ENCODE measurements at places on chromosomes 3 and 15.

- no peak for DNase-seq
These were observed 27.8 kb downstream of the FNDC3B start for GRCh38 chr3:172066880-172067796.

GRCh38 chr15:22930782-22931484 lies 49.2 kb downstream of the CYFIP1 start:
- DNase-seq, result no peak

GRCh38 chr3:192130534-192131132 lies 596.7 kb downstream of the FGF12 start:
- no peak for DNase-seq

DNA sequence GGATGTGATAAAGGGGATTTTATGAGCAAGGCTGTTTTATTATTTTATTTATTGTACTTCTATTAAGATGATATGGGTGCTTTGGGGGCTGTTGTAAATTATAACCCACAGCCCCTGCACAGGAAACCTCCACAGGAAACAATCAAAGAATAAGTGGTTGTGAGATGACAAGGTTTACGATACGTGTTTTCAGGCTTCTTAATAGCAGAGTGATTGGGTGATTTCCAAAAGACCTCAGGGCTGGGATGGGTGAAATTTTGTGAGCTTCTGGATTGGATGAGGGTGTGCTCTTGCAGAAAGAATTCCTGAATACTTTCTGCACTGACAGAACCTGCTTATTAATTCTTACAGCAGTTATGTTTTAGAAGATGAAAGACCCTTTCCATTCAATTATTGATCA lies 21.4 kb downstream of the CHL1 start:
- DNase-seq, result no peak

GRCh38 chr15:75148280-75148679 lies 53.4 kb upstream of the C15orf39 start:
- DNase-seq, result no peak

DNA sequence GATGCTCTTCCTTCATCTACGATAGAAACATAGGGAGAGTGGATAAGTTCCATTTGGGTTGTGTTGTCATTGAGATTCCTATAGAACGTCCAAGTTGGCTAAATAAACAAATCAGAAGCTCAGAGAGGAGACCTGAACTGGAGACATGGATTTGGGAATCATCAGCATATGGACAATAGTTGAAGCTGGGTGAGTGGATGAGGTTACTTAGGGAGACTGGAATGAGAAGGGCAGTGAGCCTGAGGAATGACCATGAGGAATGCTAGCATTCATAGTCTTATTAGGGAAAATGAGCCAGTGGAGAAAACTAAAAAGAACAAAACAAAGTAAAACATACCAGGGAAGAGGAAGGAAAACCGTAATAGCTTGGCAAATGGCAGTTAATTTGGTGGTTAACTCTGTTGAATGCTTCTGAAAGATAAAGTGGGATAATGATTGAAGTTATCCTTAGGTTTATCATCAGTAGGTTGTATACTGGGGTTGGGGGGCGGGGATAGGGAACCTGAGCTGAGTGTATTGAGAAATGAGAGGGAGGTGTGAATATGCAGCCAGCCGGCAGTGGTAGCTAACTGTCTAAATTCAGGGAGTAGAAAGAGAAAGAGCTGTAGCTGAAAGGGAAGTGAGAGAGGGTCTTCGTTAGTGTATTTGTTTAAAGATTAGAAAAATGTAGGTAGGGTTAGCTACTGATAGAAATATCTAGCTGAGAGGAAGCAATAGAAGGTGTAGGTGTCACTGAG lies 74.6 kb downstream of the ARHGEF26 start:
- no peak for DNase-seq

DNA sequence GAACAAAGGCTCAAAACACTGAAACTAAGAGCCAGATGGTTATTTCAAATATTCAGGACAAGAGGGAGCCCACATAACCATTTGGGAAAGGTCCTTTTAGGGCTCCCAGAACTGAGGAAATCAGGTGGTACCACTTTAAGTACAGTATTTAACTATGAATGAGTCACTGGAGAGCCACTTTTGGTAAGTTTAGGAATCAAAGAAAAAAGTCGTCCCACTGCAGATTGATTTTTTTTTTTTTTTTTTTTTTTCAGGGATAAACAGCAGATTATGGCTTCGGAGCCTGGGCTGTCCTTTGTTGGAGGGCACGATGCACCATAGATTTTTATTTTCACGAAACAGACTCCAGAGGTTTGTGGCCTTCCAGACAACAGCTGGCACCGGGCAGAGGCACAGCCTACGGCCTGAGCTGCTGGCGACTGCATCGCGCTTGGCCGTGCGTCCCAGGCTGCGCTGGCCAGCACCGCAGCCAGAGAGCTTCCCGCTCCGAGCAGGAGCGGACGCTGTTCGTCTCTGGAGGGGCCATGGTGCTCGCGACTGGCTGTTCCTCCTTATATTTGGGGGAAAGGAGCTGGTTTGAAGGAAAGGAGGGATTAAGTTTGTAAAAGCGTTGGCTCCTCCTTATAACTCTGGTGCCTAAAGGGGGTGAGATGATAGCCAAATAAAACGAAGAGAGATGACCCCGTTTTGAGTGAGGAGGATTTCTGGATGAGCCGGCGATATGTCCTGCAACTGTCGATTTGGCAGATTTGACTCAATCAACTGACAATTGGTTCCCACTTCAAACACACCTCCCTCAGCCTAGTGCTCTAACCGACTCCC lies 152.9 kb upstream of the GOLIM4 start:
- DNase-seq, result no peak

- DNase-seq, result no peak
These were observed 37.5 kb downstream of the TTC23 start for GRCh38 chr15:99211926-99212325.

DNA sequence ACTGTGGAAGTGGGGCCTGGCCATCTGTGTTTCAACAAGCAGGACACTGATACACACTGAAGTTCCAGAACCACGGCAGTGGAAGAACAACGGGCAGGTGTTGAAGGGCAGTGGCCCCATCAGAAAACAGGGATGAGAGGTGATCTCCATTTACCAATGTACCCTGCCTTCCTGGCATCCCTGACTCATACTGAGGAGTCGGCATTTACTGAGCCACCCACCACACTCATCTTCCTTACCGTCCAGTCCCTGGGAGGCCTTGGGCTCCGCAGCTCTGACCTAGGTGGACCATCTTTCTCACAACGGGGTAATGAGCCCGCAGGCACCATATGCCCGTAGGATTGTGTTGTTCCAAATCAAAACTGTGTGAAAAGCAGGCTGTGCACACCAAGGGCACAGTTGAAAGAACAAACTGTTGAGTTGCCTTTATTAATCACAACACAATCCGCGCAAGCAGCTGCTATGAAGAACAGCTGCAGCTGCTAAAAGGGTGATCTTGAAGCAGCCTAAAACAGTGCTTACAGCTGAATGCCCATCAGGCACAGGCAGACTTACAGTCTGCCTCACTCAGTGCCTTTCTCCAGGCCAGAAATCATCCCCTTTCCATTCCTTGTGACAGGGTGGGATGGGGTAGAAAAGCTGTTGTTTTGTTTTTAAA lies 12.9 kb downstream of the MB21D2 start:
- DNase-seq, result no peak

GRCh38 chr3:177371888-177372287 lies 174.6 kb upstream of the TBL1XR1 start:
- DNase-seq, result no peak

GRCh38 chr15:82139823-82140268 lies 94.0 kb upstream of the MEX3B start:
- DNase-seq, result no peak

DNA sequence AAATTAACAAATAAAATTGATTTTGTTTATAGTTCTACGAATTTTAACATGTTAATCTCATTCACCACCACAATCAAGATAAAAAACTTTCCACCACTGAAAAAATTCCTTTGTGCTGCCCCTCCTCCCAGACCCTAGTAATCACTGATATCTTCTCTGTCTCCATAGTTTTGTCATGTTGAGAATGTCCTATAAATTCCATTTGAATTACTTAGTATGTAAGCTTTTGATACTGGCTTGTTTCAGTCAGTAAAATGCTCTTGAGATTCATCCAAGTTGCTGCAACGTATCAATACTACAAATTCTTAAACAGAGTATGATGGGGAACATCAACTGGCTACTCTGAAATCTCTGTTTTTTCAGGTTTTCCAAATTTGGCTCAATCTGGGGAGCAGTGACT lies 129.6 kb downstream of the CTNNB1 start:
- no peak for DNase-seq

Measured in coronary artery (tissue), 2 donors.